ENCODE measurements at places on chromosomes 3 and 15.

GRCh38 chr3:184491011-184491576, 70.5 kb upstream of the EPHB3 start:
- DNase-seq: peak; percentile 9

DNA sequence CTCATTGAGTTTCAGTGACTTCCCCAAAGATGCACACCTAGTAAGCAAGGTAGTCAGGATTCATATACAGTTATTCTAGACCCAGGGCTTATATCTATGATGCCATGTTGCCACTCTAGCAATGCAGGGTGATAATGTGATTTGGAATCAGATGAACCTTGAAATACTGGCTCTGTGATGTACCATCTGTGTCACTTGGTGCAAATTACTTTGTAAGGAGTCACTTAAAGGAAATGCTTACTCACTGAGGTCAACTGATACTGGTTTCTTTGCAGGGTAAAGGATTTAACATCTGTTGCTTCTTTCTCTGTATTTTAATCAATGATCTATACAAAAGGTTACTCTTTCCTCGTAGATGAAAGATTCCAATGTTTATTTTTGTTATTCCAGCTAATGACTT, 10.8 kb downstream of the ASB14 start:
- DNase-seq: peak; percentile 10

DNA sequence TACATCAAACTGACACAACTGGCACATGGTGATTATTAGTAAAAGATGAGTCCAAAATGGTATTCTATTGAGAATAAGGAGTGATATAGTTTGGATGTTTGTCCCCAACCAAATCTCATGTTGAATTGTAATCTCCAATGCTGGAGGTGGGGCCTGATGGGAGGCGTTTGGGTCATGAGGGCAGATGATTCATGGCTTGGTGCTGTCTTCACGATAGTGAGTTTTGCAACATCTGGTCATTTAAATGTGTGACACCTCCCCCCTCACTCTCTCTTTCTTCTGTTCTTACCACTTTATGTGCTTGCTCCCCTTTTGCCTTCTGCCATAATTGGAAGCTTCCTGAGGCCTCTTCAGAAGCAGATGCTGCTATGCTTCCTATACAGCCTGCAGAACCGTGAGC, 90.6 kb downstream of the RSL24D1 start:
- no peak for DNase-seq

GRCh38 chr15:48858401-48858800, 19.5 kb upstream of the EID1 start:
- peak; percentile 33 for DNase-seq
